Sigmoid colon (tissue), 7 donors: ENCODE measurements at places on chromosomes 7 and 10. TPM values are rescaled to one million over a fixed set of nuclear protein-coding genes. Genes with fewer than 3 reads are reported as not detected.

Gene ACSM6
- not detected for polyA plus RNA-seq

Gene PON3
- polyA plus RNA-seq, result 1.8 TPM

Gene C10orf53
- not detected for polyA plus RNA-seq

Gene FKBP14
- 2.4 TPM for polyA plus RNA-seq

Gene RAB19
- polyA plus RNA-seq, result 1.8 TPM

Gene OPALIN
- polyA plus RNA-seq, result not detected

Gene BAG3
- polyA plus RNA-seq, result 10.8 TPM

Gene LIPM
- polyA plus RNA-seq, result not detected

Gene EPHA1
- 4.2 TPM for polyA plus RNA-seq

Gene KAZALD1
- polyA plus RNA-seq, result 40.2 TPM

Gene CC2D2B
- not detected for polyA plus RNA-seq

Gene NPM3
- polyA plus RNA-seq, result 17.8 TPM

Gene HTR5A
- not detected for polyA plus RNA-seq

Gene ADARB2
- polyA plus RNA-seq, result 0.60 TPM

Gene HSPB1
- polyA plus RNA-seq, result 208 TPM

Gene GNG11
- polyA plus RNA-seq, result 8.1 TPM

Gene GPR37
- not detected for polyA plus RNA-seq

Gene VENTX
- polyA plus RNA-seq, result not detected

Gene SHTN1
- polyA plus RNA-seq, result 9.6 TPM

Gene CALHM3
- polyA plus RNA-seq, result not detected

Gene TACR2
- 14.4 TPM for polyA plus RNA-seq

Gene OPN4
- not detected for polyA plus RNA-seq

Gene ACTL6B
- polyA plus RNA-seq, result not detected

Gene PNLIPRP1
- not detected for polyA plus RNA-seq

Gene COL1A2
- polyA plus RNA-seq, result 19.2 TPM

Gene PWWP2B
- polyA plus RNA-seq, result 50.8 TPM

Gene BRI3
- 344 TPM for polyA plus RNA-seq

Gene GPER1
- polyA plus RNA-seq, result 3.5 TPM

Gene ADRB1
- polyA plus RNA-seq, result 0.23 TPM

Gene COA1
- polyA plus RNA-seq, result 31.2 TPM

Gene FAM131B
- under 0.01 TPM for polyA plus RNA-seq

Gene MYPN
- polyA plus RNA-seq, result 1.6 TPM

Gene OR6B1
- not detected for polyA plus RNA-seq
